ENCODE measurements at places on chromosomes 4 and X. TPM values are rescaled to one million over a fixed set of nuclear protein-coding genes. Genes with fewer than 3 reads are reported as not detected.

DNA sequence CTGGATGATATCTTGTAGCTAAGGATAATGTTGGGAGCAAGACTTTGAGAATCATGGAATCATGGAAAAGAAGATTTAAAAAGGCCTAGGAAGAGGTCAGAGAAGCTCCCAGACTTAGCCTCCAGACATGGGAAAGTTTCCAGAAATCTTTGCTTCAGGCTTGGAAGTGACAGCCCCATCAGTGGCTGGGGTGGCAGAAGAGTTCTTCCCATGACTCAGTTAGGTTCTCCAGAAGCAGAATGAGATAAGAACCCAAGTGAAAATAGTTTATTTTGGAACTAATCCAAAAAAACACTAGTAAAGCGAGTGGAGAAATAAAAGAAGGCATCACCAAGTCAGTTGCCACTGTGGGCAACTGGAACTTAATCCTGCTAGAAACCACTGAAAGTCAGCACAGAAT lies 506.9 kb downstream of the MID1IP1 start:
- no peak for DNase-seq

C4orf50 gene
- total RNA-seq = not detected

GRCh38 chr4:76293772-76294171 lies 12.8 kb upstream of the STBD1 start:
- DNase-seq = no peak

- no peak for DNase-seq
Measured at GRCh38 chrX:22660756-22661155, 339.0 kb upstream of the DDX53 start.

DNA sequence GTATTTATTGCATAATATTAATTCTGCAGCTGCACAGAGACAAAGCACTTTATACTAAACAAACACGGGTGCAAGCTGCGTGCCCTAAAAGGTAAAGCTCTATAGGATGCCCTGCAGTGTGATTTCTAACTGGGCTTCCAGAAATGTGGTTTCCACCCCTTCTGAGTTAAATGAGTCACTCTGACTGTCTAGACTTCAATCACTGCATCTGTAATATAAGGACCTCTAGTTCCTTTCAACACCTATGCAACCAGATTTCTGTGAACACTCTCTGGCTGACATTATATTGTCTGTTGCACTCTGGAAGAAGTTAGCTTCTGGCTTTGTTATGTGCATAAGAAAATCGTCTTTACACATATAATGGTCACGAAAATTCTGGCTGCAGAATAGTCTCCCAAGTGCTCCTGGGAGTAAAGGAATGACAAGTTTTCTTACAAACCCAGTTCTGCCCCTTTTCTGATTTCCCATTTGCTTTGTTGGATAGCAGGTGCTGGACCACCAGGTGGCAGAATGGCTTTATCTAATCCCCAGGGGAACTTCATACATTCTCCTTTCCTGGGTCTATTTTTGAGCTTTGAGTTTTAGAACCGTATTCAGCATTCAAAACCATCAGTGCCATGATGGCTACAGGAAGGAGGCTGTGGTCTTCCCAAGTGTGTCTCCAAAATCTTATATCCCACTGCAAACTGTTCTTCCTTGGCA lies 842.2 kb downstream of the STIM2 start:
- peak; percentile 19 for DNase-seq

OCIAD1 gene
- total RNA-seq = 163 TPM

COL4A5 gene
- 29.4 TPM for total RNA-seq

DNA sequence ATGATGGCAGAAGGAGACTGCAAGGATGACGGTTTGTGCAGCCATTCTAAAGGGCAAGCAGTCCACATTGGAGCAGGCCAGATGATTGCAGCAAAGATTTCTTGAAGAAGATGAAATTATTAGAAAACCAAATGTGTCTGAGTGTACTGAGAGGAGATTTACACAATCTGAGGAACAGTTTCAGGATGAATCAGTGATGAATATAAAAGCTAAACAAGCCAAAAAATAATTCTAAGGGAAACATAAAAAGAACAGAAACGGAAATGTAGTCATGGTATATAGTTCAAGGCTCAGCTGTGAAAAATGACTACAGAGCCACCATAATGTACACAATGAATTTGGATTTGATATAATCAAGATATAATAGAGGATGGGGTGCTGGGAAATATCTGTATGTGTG lies 168.5 kb downstream of the PDGFC start:
- no peak for DNase-seq

GRCh38 chrX:101411984-101412383 lies 4.0 kb downstream of the HNRNPH2 start:
- no peak for DNase-seq

ADH1A gene
- not detected for total RNA-seq

MAGEA4 gene
- total RNA-seq = not detected

GRCh38 chr4:112379306-112379705 lies 82.1 kb downstream of the ALPK1 start:
- no peak for DNase-seq

DNA sequence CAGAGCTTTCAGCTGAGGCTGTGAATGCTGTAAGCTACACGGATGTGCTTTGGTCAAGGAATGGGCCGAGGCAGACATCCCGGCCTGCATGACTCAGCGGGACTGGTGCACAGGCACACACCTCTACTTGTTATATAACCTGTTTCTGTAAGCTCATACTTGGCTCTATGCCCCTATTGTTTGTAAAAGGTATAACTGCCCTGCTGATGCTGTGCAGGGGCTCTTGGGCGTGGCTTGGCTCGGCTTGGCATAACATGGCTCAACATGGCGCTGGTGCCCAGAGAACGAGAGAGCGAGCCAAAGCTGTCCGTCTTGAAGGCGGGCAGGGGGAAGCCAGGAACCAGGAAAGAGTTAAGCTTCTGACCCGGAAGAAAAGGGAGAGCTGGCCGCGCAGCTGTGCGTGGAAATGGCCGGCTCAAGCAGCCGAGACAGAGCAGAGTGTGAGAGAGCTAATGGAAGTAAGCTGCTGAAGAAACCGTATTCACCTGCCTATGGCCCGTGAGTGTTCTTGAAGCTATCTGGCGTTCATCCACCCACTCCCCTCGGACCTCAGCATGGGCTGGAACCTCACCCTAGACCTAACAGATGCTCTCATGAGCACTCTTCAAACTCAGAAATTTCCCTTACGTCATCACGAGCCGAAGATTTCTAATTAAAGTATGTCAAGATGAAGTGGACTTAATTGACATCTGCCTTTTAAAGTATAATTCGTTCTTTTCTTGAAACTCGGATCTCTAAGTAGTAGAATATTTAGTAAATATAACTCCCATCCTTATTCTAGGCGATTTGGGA lies 286.3 kb upstream of the AGA start:
- peak; percentile 89 for DNase-seq

STPG2 gene
- not detected for total RNA-seq

DNA sequence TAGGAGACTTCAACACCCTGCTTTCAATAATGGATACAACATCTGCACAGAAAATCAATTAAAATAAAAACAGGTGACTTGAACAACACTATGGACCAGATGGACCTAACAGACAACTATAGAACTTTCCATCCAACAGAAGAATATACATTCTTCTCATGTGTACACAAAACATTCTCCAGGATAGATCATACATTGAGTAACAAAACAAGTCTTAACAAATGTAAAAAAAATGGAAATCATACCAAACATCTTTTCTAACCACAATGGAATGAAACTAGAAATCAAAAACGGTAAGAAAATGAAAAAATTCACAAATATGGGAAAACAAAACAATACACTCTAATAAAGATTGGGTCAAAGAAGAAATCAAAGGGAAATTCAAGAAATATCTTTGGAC lies 24.7 kb downstream of the CYP2U1 start:
- no peak for DNase-seq

DNA sequence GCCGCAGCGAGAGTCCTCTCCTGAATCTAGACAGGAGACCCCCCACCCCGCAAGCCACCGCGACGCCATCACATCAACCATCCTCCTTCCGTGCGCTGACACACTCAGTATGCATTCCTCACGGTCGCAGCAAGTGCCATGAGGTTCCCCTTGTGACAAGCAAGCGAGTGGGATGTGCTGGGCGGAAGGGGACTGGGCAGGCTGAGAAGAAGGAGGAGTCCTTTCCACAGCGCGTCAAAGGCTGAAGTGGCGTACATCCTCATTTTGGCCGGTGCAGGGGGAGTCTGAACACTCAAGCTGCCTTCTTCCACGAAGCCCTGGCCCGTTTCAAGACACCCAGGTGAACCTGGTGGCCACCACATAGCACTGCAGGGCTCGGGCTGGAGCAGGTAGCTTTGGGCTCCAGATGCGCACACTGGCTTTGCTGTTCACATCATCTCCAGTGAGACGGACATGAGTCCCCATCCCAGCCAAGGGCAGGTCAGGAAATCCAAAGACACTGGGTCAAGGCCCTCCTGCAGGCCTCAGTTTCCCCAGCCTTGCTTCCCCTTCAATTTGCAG lies 30.4 kb downstream of the CCNQ start:
- DNase-seq = no peak

GRCh38 chr4:17578482-17578891 lies 1.5 kb downstream of the LAP3 start:
- DNase-seq = no peak

REELD1 gene
- total RNA-seq = 0.25 TPM

DNA sequence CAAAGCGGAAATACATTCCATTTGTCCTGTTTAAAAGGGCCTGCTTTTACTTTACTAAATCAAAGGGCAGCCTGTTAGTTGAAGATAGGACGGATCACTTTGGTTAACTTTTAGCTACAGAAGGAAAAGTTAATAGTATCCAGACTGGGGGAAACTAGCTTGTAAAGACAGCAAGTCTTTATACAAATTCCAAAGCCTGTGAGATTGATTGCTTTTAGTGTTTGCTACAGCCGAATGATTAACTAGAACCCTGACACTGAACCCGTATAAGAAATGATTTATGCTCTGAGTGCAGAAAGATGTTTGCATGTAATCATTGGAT lies 93.4 kb downstream of the FRAS1 start:
- DNase-seq = no peak

SERTM2 gene
- not detected for total RNA-seq

GRCh38 chr4:33133723-33134122 lies 2413.6 kb downstream of the PCDH7 start:
- DNase-seq = no peak

FAM241A gene
- 4.5 TPM for total RNA-seq

Data from HCT116 (cell line).